ENCODE measurements at places on chromosomes 5 and 9.

- no peak for DNase-seq
Measured at GRCh38 chr5:1435369-1435768, 9.9 kb downstream of the SLC6A3 start.

DNA sequence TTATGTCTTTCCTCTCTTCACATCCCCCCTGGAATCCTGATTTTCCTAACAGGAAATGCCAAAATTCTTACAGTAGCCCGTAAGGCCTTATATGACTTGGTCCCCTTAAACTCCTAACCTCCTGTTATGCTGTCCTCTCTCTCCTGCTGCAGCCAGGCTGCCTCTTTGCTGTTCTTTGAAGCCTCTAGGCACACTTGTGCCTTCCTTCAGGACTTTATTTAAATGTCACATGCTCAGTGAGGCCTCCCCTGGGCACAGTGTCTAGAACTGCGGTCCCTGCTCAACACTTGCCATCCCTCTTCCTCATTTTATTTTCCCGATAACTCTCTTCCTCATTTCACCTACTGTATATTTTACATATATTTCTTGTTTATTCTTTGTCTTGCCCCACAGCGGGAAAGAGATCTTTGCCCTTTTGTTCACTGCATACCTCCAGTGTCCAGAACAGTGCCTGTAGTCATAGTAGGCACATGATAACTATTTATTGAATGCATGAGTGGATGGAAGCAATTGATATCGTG lies 5.5 kb upstream of the SHB start:
- DNase-seq, result no peak

- no peak for DNase-seq
Measured at GRCh38 chr9:133458643-133459312, 1.0 kb upstream of the CACFD1 start.

DNA sequence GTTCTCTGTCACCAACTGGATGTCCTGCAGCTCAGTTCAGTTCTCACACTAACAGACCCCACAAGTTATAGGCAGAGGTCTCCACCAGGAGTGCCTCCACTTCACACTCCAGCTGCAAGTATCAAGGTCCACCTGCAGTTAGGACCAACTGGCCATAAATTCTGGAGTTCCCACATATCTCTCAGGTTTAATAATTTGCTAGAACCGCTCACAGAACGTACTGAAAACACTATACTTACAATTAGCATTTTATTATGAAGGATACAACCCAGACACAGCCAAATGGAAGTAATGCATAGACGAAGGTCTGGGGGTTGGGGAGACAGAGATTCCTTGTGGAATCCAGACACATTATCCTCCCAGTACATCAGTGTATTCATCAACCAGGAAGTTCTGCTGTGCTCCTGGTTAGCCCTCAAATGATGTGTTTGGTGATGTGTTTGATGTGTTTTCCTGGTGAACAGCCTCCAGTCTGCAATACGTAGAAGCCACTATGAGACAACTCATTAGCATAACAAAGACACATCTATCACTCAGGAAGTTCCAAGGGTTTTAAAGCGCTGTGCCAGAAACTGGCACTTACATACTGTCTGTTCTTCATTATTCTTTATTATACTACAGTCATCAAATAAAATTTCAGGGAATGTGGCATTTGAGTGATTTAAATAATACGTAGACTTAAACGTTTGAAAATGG lies 25.4 kb downstream of the OGN start:
- DNase-seq, result no peak

DNA sequence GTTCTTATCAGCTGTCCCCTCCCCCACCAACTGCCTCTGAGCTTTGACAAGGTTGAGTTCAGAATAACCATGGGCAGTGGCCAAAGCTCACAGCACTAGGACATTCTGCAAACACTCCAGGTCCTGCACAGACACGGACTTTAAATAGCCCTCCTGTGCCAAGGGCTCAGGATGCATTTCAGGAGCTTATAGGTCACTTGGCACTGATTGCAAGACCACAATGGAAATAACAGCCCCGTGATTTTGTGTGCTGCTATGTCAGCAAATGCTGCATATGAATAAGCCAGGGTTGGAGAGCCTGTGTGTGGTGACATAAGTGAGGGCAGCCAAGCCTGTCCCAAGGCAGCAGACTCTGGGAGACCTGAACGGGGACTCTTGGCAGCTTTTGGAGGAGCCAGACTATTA lies 150.7 kb downstream of the DMRT2 start:
- DNase-seq, result no peak

DNA sequence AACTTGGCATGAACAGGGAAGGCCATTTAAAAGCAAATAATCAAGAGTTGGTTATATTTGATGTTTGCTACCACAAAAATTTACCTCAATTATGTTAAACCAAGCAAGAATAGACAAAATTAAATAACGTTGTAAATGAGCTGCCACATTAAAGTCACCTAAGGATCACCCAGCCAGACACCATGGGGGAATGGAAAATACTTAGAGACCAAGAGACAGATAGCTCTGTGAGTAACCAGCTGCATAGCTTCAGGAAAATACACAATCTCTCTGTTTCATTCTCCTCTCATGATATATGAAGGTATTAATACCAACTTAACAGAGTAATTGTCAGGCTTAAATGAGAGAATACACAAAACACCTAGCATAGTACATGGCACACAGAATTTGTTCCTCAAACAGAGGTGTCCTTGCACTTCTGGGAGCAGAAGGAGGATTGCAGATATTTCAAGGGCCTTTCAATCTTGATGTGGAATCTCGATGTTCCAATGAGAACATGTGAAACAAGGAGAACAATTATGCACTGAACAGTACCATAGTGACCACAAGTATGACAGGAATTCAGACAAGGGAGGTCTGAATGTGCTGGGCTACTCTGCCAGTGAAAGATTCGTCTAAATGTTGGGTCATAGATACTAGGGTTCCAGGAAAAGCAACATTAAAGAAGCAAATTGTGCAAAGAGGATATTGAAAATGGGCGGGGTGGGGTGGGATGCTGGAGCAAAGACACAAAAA lies 18.6 kb downstream of the JAKMIP2 start:
- no peak for DNase-seq

- no peak for DNase-seq
Measured at GRCh38 chr9:122822056-122822455, 6.3 kb downstream of the PDCL start.

DNA sequence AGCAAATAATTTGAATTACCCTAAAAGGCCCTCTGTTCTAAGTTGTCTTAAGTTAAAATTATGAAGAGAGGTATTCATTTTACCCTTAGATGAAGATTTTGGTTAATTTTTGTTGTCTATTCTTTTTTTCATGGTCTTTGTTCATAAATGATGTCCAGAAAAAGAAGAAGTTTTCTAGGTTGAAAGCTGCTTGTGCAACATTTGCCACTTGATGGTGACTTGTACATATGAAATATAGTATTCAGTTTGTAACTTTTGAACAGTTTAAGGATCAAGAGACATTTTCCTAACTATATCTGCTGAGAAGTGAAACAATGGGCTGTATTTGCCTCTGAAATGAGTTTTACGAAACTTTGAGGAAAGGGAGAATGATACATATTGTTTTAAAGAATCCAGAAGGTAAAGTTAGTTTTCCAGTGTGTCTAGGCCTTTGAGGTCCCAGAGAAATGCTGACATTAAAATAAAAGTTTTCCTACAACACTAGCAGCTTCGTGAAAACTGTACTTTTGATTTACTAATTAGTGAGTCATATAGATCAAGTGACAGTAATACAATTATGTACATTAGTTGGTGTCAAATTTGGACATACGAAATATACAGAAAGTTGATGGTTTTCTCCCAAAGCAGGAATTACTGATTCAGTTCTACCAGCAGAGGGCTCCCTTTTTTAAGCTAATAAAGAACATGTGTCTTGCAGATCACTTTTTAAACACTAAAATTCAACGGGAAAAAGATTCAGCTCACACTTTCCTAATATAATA lies 70.5 kb downstream of the PIK3R1 start:
- DNase-seq, result no peak

DNA sequence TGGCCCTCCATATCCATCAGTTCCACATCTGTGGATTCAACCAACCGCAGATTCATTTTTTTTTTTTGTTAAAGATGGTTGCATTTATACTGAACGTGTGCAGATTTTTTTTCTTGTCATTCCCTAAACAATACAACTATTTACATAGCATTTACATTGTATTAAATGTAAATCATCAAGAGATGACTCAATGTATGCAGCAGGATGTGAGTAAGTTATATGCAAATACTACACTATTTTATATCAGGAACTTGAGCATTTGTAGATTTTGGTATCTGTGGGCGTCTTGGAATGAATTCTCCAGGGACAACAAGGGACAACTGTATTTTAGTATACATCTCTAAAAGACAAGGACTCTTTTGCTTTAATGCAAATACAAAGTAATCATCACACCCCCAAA lies 299.2 kb upstream of the ZNF608 start:
- DNase-seq, result no peak

GRCh38 chr5:25688156-25688555 lies 1043.4 kb upstream of the CDH10 start:
- no peak for DNase-seq

- no peak for DNase-seq
Measured at GRCh38 chr9:111700776-111701175, 39.4 kb downstream of the GNG10 start.

- DNase-seq, result no peak
Measured at GRCh38 chr9:137621131-137621757, 2.4 kb downstream of the EHMT1 start.

DNA sequence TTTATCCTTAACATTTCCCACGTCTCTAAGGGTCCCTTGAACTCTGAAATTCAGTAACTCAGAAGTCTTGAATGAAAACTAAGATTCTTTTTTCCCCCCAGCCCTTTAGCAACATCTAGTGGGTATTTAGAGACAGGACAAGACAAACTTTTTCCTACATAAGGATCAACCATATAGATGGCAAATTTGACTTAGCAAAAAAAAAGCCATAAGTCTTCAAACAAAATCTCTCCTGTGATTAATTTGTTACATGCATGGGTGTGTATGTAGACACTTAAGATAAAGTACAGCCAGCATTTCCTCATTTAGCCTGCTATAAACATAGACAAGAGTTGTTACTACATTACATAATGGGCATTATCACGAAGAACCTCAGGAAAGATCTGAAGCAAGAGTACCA lies 29.1 kb upstream of the ANKRD31 start:
- DNase-seq, result no peak

GRCh38 chr5:127957183-127957582 lies 126.4 kb upstream of the SLC12A2 start:
- DNase-seq, result no peak

DNA sequence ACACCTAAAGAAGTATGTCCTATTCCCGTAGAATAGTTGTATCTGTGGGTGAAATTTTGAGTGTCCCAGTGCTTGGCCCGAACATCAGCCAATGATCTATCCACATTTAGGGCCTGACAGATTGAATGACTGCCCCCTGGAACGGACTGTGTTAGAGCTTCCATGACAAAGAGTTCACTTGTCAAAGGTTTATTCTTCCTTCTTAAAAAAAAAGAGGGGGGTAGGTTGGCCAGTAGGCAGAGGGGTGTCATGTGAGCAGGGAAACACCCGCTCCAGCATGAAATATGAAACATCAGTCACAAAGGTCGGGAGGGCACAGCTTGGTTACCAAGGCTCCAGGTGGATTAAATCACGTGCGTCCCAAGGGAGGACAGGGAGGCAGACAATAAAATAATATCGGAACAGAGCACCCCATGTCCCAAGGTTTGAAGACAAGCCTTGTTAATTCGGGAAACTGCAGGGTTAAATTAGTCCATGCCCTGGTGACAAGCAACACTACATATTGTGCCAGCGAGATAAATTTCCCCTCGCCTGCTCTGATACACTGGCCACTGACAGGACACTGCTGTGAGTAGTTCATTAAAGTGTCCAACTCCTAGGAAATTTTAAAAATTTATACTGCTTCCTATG lies 401.2 kb downstream of the IRX1 start:
- DNase-seq, result no peak

DNA sequence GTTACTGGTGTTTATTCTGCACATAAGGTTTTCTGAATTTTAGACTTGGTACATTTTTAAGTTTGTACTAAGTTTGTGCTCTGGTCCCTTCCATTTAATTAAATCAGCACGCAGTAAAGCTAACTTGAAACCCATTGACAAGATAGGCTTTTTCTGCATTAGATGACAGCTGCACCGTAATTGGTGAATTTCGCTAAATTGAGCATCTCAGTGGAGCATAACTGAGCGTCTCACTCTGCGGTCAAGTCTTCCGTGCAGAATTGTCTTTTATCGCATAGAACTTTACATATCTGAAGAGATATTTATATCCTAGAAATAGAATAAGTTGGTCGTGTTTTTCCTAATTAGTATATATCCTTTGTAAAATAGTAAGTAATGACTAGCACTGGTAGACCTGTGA lies 4.1 kb downstream of the SUB1 start:
- no peak for DNase-seq

GRCh38 chr5:33371660-33372059 lies 69.1 kb upstream of the TARS1 start:
- DNase-seq, result no peak

- DNase-seq, result no peak
Measured at GRCh38 chr5:133866160-133866902, 102.1 kb downstream of the C5orf15 start.

GRCh38 chr9:34591248-34591916 lies 1.9 kb upstream of the CNTFR start:
- peak; percentile 48 for DNase-seq

DNA sequence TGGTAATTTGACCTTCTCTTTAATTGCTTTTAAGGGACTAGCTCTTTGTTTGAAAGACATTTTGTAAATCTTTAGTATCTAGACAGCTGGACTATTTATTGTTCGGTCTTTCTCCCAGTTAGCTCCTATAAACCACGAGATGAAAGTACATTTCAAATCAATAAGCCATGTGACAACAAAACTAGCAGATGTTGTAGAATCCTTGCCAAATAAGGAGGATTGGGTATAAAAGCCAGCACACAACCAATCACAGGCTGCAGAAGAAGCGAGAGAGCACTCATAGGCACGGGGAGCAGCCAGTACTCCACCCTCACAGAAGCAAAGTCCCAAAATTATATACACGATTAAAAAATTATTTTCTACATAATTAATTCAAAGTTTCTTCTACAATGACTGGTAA lies 8.1 kb upstream of the OMD start:
- no peak for DNase-seq

GRCh38 chr5:125033602-125034001 lies 287.2 kb upstream of the ZNF608 start:
- no peak for DNase-seq

DNA sequence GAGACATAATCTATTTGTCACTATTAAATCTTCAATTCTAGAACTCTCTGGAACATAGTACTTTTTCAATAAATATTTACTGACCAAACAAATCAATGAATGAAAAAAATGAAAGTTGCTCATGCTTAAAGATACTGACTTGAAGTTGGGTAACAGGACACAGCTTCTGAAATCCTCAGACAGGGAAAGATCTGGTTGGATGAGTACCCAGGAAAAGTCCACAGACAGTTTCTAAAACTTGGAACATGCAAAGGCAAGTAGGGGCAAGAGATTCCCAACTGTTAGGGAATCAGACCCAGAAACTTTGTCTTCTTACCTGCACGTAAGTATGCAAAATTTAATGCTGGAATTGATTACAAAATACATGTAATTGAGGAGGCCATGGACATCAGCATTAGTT lies 366.2 kb downstream of the ACTL7B start:
- DNase-seq, result no peak

- DNase-seq, result no peak
Measured at GRCh38 chr9:86201474-86202337, 57.8 kb downstream of the C9orf153 start.
